Activated CD4-positive, alpha-beta T cell treated with anti-CD3 and anti-CD28 coated beads, Interleukin-2, amount 10 ng/mL, durations not matched to agents 7 days and 5 days (primary cell): ENCODE measurements at places on chromosomes 4 and X.

DNA sequence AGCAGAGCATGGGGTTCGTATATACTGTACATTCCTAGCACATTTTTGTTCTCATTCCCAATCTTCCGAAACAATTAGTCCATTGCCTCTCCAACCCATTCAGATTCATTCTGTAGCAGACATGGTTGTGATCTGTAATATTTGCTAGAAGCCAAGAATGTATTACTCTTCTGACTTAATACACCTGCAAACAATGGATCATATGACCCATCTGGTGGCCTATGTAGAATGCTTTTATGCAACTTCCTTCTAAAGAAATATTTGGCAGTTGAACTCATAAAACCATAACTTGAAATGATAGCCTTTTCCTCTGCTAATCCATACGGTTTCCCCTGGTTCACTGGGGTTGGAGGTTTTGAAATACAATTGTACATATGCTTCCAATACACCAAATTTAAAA, 32.8 kb upstream of the SGMS2 start:
- DNase-seq = no peak

DNA sequence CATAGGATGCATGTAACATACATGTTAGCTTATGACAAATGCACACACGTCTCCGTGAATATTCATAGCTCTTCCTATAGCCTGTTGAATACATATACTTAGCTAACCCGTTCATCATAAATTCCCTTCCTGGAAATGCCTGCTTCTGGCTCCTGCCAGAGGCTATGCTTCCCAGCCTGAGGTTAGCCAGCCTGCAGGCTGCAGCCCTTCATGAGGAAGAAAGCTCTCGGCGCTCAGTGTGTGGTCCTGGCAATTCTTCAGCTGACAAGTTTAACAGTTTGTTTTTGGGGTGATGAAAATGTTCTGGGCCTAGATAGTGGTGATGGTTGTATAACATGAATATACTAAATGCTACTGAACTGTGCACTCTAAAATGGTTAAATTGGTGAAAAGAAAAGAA, 48.8 kb upstream of the MAN2B2 start:
- no peak for DNase-seq

- DNase-seq = no peak
Measured at GRCh38 chr4:113504422-113504821, 257.1 kb downstream of the CAMK2D start.

DNA sequence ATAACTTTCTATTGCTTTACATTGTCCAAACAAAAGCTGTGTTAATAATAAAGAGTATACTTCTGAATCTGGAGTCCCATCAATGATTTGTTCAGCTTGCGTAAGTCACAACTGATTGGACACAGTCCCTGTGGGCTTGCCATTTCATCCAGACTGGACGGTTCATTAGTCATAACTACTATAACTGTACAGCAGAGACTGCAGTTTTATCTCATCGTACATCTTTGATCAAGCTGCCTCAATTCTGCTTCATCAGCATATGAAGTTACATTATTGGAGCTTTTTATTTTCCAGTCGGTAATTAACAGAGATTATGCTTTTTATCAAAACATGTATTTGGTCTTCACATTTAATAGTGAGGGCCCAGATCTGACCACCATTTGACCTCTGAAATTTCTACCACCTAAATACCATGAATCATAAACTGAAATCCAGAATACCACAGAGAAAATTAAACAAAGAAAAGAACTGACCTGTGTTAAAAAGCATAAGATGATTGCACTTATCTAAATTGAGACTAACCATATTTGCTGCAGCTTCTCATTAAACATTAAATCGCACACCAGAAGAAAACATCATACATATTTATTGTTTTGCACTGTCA, 12.5 kb upstream of the MAB21L2 start:
- no peak for DNase-seq

GRCh38 chr4:38738940-38739803, 43.6 kb downstream of the TLR10 start:
- no peak for DNase-seq

DNA sequence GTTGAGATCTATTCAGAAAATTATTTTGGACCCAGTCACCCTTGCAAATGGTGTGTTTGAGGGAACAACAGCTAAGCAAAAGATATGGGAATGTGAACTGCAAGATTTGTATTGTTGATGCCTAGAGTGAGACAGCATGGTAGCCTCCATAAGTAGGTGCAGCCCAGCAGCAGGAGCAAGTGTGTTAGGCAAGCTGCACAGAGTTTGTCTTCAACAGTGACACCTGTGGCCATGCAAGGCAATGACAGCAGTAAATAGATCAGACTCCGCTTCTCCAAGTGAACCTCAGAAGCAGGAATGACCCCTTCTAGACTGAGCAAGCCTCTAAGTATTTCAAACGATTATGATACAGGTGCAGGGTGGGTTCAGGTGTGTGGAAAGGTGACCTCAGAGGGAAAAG, 133.4 kb upstream of the MSX1 start:
- no peak for DNase-seq

DNA sequence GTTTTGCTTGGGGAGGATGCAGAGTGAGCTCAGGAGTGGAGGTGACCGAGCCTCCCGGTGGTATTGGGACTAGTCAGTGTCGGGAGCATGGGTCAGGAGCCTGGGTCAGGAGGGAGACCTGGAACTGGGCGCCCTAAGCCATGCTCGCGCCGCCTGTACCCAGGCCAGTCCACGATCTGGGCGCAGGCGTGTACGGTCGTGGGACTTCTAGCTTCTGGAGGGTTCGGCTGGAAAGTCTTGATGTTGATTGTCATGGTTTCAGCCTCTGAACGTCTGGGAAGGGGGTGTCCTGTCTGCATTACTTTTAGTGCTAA, 244 bp downstream of the EIF2S3 start:
- DNase-seq = no peak

- no peak for DNase-seq
Measured at GRCh38 chr4:122658818-122659295, 38.0 kb upstream of the IL21 start.

DNA sequence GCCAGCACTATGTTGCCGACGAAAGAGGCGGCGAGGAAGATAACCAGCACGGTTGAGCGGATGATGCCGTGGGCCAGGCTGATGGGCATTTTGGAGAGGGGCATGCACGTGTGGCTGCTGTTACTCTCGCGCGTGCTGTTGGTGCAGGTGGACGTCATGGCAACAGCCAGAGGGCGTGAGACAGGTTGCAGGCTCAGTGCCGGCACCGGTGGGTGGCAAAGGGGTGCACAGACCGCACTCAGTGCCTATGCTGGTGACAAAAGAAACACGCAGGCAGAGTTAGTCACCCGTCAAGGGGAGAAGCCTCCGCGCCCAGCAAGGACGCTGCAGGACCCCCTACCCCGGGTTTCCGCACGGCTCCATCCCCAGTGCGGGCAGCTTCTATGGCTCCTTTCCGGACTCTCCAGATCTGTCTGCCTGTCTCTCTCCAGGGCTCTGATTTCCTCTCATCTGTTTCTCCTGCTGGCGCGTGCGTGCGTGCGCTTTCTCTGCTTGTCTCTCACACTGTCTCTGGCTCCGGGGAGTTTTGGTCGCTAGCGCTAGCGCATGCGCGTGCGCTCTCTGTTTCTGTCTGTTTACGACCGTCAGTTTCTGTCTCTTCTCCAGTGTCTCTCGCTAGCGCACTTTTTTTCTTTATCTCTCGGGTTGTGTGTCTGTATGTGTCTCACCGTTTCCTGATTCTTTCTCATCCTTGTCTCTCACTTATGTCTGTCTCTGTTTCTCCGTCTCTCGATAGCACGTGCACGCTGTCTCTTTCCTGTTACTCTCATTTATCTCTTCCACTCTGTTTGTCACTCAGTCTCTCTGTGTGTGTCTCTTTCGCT, 2.1 kb downstream of the GPR101 start:
- DNase-seq = peak; percentile 53

DNA sequence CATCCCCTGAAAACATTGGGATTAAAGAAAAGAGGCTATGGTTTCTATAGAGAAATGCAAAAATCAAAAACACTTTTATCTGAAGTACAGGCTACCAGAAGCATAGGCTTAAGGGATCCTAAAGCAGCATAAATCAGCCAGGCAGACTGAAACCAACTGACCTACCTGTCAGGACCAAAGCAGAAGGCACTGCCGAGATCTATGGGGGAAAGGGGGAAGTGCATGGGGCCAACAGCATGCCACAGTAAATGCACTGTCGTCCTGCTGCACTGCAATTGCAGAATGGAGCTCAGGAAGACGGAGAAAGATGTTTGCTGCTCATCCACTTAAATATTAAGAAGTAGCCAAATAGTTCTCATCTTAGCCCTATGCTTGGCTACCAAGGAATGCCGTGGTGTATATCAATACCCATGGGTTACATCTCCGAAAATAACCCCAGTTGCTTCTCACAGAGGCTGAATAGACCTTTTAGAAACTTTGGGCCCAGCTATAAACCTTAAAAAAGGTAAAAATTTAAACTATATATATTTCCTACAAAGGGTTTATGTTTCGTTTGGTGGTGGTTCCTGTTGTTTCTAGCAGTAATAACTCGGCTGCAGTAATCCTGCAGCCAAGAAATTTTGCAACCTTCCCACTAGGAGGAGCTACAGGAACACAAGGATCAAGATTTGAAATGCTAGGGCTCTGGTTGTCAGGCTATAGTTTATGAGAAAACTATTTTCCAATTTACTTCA, 312.2 kb upstream of the DIAPH2 start:
- no peak for DNase-seq

DNA sequence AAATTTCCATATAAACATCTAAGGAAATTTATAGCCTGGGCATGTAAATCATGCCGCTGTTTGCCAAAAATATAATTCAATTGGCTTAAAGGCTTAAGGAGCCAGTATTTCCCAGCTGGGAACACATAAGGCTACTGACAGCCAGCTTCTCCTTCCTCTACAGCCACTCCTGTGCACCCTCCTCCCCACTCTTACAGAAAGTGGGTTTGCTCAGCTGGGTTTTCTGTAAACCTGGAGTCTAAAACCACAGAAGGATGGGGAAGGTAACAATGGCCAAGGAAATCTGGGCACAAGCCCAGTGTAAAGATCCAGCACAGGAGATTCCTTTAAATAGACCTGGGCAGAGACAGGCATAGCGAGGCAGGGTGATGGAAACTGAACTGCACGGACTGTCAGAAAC, 18.5 kb downstream of the ACSL1 start:
- no peak for DNase-seq

DNA sequence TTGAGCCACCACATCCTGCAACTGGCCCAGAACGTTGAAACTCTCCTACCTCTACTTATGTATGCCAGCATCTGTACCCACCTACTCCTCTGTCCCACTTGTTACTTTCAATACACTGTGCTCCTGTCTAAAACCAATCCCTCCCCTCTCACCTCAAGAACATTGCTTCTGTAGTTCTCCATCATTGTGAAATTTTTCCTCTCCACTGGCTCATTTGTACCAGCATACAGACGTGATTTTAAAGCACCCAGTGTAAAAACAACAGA, 25.5 kb upstream of the USO1 start:
- no peak for DNase-seq

GRCh38 chrX:15864629-15865028, 10.0 kb upstream of the AP1S2 start:
- no peak for DNase-seq

DNA sequence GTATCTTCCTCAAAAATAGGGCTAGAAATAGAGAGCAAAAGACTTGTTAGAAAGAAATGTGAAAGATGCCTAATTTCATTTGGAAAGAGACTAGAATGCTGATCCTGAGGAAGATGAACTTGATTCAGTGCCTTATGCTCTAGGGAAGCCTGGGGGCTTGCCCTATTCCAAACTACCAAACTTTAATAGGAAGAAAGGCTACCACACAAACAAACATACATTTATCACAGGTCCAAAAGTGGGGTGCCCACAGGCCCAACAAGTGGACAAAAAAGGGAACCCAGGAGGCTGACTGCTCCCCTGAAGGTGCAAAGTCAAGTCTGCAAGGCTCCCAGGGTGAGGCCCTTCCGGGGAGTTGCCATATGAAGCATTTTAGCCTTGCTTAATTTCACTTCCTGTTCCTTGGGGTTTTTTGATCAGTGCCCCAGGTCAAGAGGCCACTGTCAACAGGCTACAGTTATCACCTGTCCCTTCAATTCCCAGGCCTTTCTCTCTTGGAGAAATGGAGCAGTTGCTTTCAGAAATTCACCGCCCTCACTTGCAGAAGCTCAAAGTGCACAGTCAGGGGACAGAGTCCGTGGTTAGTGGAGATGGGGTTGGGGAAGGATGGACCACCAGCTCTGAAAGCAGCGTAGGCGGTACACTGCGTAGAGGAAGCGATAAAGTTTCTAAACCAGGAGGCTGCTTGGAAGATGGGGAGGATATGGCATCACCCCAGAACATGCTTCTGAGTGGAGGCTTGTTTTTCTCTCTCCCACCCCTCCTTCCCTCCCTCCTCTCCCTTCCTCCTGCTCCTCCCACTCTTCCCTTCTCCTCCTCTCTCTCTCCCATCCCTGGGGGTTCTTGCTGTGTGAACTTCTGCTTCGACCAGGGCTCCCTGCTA, 36.4 kb downstream of the TMEM154 start:
- DNase-seq = no peak

DNA sequence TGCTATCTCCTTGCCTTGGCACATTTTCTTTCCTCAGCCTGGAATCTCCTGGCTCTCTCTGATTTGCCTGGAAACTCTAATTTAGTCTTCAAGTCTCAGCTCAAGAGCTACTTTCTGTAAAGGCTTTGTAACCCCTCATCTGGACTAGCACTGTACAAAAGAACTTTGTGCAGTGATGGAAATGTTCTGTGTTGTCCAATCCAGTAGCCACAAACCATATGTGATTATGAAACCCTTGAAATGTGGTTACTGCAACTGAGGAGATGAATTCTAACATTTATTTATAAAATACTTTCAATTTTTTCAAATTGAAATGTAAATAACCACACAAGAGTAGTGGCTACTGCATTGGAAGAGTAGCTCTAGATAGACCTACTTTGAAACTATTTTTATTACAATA, 66.6 kb upstream of the HS3ST1 start:
- no peak for DNase-seq

DNA sequence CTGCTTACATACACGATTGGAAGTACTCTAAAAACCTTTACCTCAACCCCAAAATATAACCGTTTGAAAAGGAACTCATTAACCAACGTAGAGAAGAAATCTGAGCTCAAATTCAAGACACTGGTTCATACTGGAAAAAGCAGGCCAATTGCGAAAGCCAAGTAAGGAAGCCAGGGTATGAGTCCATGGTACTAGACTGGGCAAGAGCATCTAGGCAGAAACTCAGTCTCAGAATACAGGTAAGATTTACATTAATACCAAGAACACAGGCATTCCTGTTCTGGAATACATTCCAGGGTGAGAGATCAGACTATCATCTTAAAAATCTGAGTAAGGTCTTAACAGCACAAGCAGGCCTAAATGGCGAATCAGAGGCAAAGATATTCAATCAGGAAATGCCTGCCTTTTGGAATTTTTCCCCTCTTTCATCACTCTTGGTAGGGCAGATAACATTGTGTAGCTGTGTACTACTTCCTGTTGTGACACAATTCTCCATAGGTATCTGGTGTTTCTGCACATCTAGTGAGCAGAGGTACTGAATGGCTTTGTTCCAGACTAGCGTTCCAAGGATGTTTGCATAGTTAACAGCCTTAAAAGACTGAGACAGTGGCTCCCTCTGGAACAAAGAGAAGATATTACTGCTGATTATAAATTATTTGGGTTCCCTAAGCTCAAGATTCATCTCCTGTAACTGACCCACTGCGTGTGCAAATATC, 311.3 kb downstream of the PCDH19 start:
- no peak for DNase-seq
